Progenitor cell of endocrine pancreas (in vitro differentiated cells): ENCODE measurements at places on chromosomes 7 and 10.

GRCh38 chr7:130486114-130486953, 5.6 kb upstream of the MEST start:
- peak; percentile 74 for DNase-seq

- no peak for DNase-seq
Observed at GRCh38 chr7:25313526-25313925, 85.2 kb upstream of the NPVF start.

GRCh38 chr10:103069453-103070331, 123.4 kb downstream of the NT5C2 start:
- peak; percentile 57 for DNase-seq

DNA sequence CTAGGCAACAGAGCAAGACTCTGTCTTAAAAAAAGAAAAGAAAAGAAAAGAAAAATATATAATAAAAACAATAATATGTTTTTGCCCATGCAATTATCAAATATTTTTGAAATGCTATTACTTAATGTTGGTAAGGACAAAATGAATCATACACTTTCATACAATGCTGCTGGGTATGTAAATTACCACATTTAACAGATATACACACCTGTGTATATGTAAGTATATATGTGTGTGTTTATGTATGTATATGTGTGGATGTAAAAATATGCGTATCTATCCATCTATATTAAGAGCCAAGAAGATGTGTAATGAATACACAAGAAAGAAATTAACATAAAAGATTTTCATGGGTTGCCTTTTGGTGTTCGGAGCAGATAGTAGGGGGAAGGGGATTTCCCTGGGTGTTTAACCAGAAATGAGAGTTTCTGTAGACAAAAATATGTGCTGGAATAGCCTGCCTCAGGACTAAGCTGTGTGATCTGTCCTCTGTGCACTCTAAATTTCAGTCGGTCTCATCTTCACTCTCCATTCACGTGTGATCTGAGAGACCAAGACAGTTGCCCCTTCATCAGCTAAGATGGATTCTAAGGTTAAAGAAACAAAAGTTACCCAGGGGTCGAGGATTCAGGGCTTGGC, 61.2 kb downstream of the PRKCQ start:
- no peak for DNase-seq

DNA sequence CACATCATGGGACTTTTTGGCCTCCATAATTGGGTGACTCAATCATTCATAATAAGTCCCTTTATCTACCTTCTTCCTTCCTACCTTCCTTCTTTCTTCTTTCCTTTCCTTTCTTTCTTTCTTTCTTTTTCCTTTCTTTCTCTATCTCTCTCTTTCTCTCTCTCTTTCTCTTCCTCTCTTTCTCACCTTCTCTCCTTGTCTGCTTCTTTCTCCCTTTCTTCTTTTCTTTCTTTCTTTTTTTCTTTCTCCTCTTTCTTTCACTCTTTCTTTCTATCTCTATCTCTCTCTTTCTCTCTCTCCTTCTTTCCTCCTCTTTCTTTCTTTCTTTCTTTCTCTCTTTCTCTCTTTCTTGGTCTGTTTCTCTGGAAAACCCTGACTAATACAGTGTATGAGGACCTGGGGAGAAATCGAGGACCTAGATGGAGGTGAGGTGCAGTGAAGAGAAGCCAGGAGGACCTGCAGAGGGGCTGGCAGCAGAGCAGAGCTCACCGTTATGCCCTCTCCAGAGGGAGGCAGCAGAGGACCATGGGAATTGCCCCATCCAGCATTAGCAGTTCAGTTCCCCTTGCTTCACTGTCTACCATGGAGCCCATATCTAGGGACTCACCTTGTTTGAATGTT, 52.7 kb upstream of the BTRC start:
- DNase-seq: no peak

DNA sequence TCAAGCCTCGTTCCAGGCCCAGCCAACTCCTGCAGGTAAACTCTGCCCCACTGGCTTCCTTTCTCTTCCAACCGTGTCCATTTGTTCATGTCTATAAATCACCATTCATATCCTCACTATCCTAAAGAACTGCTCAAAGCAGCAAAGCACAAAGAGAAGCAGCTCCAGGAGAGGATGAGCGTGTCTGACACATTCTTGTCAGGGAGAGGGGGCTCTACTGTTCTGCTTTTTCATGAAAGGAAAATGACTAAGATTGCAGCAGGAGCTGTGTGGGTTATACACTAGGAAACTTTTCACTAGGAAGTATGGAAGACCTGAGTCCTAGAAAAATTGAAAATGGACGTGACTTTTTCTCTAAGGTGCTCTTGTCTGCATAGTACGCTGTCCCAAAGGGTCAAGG, 16.7 kb downstream of the AGFG2 start:
- DNase-seq: no peak

GRCh38 chr7:120919466-120919865, 31.1 kb upstream of the ING3 start:
- DNase-seq: no peak

- DNase-seq: no peak
Observed at GRCh38 chr7:81590131-81590530, 179.7 kb downstream of the HGF start.

DNA sequence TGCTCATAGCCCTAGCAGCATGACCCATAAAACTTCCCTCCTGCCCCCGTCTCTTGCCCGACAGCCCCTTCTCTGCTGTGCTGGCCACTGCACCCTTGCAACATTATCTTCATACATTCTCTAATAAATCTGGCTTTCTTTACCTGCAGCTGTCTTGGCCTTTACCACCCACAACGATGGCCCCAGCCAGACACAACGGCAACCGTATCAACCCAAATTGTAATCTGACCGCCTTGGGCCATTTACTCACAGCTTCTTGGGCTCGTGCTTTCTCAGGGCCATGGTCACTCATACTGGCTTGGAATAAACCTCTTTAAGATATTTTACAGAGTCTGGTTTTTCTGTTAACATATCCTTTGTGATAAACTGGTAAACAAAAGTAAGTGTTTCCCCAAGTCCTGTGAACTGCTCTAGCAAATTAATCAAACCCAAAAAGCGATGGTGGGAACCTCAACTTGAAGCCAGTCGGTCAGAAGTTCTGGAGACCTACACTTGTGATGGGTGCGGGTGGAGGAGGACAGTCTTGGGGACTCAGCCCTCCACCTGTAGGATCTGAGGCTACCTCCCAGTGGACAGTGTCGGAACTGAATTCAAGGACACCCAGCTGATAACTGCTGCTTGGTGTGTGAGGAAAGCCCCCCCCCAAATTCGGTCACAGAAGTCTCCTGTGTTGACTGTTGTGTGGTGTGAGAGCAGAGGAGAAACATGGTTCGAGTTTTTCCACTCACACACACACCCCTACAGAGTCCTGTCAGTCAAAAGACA, 87.6 kb upstream of the ATP6V0A4 start:
- no peak for DNase-seq
